ENCODE measurements at places on chromosomes 7 and 10.

DNA sequence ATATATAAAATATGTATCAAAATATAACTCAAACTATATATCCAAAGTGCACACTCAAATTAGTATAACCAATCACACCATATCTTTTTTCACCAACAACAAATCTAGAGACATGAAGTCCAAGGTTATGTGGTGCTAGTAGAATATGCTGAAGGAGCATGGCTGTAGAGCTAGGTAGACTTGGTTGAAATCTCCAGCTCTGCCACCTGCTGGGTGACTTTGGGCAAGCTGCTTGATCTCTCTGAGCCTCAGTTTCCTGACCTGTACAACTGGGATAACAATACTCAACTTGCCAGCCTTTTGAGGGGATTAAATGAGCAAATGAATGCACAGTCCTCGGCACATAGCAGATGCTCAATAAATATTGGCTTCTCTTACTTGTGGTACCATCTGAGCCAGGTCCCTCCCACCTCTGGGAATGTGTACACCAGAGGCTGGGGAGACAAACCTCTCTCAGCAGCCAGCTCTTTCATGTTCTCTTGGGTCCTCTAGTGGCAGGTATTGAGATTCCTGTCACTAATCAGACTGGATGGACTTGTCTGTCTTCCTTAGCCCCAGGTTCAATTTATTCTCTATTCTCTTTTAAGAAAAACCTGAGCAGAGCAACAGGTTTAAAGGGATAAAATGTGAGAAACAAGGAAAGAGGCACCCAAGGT lies 94.3 kb upstream of the PDE1C start:
- DNase-seq: no peak

DNA sequence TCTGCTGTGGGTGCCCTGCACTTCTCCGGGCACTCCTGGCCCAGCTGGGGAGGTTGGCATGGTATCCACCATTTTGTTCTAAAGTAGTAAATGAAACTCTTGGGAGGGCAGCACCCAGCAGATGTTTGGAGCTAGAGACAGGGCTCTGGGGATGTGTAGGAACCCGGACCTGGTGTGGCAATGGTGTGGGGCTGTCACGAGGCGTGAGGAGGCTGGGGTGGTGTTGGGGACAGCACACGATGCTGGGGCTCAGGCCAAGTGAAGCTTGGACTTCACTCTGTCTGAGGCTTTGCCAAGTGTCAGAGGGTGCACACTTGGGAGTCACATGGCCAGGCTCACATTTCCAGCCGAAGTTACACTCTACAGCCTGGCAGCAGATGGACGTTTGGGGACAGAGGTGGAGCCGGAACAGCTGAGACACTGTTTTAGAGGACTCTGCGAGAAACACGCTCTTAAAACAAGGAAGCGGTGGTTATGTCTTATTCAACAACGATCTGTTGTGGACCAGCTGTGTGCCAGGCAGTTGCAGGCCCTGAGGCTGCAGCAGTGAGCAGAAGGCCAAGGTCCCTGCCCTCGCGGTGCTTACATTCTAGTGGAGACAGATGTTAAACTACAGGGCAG lies 118.2 kb downstream of the CUX1 start:
- no peak for DNase-seq

DNA sequence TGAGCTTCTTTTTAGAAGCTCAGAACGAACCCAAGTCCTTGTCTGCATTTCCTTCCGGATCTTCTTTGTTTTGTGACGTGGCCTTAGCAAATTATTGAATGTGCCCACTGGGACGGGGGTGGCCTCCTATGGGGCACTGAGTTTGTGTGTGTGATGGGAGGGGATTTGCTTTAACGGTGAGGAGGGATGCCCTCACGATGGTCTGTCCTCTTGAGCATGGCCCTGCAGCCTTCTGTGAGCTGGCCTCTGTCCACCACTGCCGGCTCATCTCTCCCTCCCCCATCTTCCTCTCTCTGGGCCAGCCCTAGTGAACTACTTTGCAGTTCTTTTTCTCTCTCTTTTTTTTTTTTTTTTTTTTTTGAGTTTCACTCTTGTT lies 62.9 kb upstream of the MKRN1 start:
- no peak for DNase-seq

DNA sequence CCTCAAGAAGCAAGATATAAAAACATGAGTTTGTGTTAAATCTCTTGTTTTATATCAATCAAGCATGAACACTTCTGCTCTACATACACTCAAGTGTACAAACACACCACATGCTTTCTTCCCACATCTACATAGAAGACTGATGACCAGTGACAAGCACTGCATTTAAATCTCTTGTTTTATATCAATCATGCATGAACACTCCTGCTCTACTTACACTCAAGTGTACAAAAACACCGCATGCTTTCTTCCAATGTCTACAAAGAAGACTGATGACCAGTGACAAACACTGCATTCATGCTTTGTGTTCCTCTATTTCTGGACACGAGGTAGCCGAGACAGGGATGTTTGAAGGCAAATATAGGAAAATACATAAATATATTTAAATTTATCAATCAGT lies 642.0 kb upstream of the PFKP start:
- DNase-seq: no peak

DNA sequence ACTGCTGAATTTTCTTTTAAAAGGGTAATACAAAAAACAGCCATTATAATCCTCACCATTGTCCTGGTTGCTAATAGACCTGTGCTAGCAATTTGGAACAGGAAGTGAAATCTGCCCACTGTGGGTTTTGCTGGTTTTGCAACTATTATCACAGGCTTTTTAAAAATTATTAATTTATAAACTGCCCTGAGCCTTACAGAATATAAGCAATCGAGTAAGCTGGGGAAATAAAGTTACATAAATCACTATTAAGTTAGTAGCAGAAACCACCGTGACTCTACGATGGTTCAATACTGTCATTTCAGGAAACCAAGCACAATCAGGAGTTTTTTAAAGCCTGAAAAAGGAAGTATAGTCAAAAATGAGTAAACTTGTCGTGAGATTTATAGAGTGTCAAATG lies 62.3 kb downstream of the TMEM26 start:
- DNase-seq: no peak

- DNase-seq: no peak
These were observed 7.2 kb downstream of the RNF133 start for GRCh38 chr7:122691569-122692235.

- no peak for DNase-seq
These were observed 34.3 kb downstream of the PLAC9 start for GRCh38 chr10:80166581-80167470.

- no peak for DNase-seq
These were observed 250.9 kb downstream of the CHCHD3 start for GRCh38 chr7:132830941-132831340.

DNA sequence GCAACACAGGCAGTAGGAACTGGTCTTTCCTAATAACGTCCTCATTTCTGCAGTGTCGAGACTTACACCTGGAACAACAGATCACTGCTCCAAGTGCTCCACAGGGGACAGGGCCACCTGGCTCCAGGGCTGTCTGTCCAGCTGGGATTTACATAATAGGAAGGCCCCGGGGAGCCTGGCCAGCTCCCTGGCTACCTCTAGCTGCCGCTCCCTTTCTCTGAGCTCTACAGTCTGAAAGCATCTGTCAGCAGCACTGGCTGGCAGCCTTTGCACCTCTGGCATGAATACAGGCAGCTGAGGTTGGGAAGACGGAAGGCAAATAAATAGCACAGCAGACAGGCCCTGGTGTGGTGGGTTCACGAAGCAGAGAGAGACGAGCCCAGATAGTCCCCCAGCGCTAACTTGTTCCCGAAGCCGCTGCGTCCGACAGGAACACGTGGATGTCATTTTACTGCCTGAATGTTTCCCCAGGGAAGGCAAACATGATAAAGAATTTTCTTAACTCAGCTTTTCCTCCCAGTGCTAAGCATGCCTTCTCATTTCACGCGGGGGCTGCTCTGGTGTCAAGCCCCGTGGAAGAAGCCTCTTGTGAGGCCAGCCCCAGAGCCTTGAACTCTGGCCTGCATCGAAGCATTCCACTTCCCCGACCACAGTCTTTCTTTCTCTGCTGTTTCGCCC lies 105.4 kb downstream of the ITIH5 start:
- DNase-seq: no peak

- DNase-seq: no peak
These were observed 25.0 kb upstream of the AQP1 start for GRCh38 chr7:30886608-30887011.

GRCh38 chr7:44044315-44045225 lies at the start of gene DBNL:
Gene DBNL, plus strand, starts transcription at chr7:44044702. Its CDS starts 36 bp downstream, at chr7:44044738.
- peak; percentile 88 for DNase-seq

GRCh38 chr10:77325233-77325537 lies 312.4 kb downstream of the KCNMA1 start:
- no peak for DNase-seq

GRCh38 chr10:89940076-89940475 lies 238.7 kb downstream of the KIF20B start:
- no peak for DNase-seq

DNA sequence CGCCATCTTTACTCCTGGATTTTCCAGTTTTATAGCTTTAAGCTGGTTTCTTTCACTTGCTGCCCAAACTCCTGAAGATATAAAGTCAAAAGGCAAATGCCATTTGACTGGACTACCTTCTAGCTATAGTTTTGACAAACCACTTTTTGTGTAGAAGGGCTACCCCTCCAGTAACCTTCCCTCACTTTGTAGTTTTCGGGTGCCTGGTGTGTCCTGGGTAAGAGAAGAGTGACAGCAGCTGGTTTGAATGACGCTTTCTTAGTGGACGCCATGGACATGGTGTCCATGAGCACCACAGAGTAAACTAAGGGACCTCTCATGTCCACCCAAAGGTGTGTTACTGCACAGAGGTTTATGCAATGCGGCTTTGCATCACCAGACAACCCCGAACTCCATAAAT lies 21.2 kb upstream of the PITRM1 start:
- DNase-seq: no peak

DNA sequence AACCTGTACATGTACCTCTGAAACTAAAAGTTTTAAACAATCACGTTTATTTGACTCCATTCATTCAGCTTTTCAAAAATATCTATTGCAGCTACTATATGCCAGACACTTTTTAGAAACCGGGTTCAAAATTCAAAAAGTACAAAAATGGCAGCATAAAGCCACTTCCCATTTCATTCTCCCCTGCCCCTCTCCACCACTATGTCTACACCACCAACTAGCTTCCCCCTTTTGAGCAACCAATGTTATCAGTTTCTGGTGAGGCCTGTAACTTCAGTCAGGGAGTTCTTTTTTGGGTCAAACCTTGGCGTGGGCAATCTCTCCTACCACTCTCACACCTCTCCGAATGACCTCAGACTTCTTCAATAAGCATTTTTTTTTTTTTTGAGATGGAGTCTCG lies 11.5 kb upstream of the HHEX start:
- DNase-seq: no peak

GRCh38 chr10:104488439-104488832 lies 134.8 kb downstream of the CFAP58 start:
- no peak for DNase-seq

GRCh38 chr7:85115006-85115405 lies 71.8 kb downstream of the SEMA3D start:
- no peak for DNase-seq

GRCh38 chr7:146411975-146412374 lies 295.4 kb downstream of the CNTNAP2 start:
- DNase-seq: no peak

GRCh38 chr7:27191833-27192545 lies 7.0 kb upstream of the HOXA11 start:
- DNase-seq: no peak

- DNase-seq: no peak
These were observed 59.4 kb downstream of the MAD1L1 start for GRCh38 chr7:2173189-2173827.

GRCh38 chr7:42348631-42349030 lies 111.6 kb upstream of the GLI3 start:
- DNase-seq: no peak

- DNase-seq: no peak
These were observed 49.2 kb downstream of the INPP5A start for GRCh38 chr10:132586739-132587138.

DNA sequence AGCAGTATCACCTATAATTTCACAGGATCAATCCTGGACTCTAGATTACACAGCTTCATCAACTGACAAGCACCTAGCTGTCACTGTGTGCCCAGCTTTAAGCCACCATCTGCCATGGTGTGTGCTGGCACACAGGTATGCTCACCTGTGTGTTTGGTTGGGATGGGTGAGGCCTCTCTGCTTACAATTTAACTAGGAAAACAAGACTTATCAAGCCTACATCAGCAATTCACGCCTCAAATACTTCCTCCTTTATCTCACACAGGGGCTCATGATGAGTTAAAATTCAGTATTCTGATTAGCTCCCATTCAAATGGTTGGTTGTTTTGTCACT lies 608.2 kb downstream of the PARD3 start:
- DNase-seq: no peak

GRCh38 chr7:151444632-151445031 lies 4.7 kb upstream of the CRYGN start:
- no peak for DNase-seq

DNA sequence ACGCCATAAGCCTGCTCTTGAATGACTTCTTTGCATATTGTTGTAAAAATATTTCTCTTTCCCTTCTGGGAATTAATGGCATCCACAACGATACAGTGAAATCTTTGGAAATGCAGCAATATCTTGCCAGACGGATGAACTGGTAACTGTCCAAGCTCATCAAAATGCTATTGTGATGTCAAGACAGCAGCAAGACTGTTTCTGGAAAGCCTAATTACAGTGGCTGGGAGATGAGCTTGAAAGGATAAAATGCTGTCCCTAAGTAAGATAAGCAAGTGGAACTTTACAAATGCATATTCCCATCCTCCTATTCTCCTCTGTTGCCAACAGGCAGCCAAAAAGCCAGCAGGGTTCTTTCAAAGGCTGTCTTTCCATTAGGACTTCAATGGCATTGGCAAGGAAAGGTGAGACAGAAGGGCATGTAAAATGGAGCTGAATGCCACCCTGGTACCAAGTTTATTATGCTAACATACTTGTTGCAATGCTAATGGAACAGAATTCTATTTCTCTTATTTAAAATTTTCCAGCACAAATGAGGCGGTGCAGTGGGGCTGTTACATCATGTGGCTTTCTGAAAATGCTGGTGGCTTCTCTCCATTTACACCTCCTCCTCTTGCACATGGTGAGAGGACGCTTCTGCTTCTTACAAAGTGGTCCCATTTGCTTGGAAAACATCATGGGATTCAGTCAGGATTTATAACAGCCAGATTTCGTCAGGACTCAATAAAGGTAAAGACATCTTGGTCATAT lies 178.3 kb upstream of the PTER start:
- DNase-seq: no peak

DNA sequence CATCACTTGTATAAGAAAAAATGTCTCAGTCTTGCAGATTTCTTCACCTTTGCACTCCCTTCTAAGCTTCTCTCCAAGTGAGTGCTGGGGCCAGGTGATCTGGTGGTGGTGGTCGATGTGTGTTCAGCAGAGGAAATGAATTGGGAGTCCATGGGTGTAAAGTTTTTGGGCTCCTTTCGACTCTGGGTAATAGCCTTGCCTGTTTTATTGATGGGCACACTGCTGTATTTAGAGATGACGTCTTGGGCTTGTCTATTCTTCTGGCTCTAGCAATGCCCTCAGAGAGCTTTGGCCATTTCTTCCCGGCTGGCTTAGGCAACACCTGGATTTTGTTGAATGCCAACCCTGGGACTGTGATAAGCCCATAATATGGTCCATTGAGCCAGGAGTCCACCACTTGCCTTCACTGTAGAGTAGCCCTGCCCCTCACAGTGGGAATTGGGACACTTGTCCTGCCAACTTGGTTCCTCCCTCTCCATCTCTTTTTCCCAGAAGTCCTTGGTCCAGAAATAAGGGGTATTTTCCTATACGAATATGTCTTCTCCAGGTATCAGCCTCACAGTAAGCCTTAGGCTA lies 11.7 kb downstream of the PNLIP start:
- DNase-seq: no peak
